ENCODE measurements at places on chromosomes 5 and 9.

- DNase-seq = no peak
These were observed 46.5 kb downstream of the ZNF474 start for GRCh38 chr5:122175852-122176251.

GRCh38 chr5:125103459-125103858, 357.0 kb upstream of the ZNF608 start:
- DNase-seq = no peak

DNA sequence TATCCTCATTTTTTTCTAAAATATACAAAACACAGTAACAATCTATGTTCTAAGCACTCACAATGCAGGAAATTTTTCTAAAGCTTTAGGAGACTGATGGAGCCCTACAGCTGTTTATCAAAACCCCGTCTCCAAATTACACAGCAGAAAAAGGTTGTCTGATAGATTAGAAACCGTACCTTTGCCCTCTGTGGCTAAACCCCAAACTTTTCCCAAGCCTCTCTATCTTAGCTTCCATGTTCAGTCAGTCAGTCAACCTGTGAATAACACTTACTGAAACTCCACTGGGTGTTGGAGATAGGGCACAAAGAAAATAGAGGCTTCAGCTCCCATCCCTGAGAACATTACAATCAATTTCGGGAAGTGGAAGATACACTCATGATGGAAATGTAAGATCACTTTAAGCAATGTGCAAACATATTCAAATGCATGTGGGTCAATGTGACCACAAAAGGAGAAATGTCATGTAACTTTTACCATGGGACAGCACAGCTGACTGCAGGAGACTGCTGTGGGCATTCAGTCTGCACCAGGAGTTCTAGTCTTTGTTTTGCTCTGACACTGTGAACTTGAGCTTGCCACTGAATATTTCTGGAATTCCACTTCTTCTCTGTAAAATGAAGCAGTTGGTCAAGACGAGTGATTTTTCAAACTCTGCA, 279.5 kb upstream of the PIK3R1 start:
- no peak for DNase-seq

DNA sequence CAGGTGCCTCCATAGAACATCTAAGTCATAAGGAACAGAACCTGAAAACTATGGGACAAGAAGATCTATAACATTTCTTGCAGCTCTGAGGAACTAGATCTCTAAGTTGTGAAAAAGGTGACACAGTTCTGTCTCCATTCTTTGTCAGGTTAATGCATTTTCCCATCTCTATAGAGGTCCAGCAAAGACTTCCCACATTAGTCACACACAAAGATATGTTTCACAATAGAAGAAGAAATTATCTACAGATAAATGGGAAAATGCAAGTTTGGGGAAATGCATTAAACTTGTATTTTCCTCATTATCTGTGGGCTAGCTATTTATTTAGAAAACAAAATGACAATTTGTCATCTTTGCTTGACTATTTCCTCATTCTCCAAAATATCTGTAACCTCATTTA, 458.6 kb upstream of the PAPPA start:
- DNase-seq = no peak

DNA sequence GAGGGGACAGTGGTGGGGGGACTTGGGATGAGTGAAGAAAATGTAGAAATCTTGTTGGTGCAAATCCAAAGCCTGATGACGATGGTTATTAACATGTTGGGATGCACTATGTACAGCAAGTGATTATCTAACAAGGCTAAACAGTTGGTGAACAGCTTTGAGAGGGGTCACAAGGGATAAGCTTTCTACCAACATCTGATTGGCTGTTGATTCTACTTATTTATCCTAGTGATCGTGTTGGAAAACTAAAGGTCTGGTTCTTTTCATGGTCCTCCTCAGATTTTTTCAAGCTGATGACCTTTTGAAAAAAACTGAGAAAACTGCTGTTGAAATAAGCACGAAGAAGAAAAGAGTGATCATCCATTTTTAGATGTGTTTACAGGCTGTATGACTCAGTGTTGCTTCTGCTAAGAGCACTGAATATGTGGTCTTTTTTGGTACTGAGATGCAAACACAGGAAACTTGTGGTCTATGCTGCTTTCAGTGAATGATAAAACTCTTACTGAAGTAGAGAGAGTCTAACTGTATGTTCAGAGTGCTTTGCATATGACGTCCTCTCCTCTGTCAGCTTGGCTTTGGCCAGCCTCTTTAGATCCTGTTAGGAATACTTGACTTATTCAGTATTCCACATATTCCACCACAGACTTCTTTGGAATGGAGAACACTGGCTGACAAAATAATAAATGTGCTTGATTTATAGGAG, 174.8 kb downstream of the SLF1 start:
- DNase-seq = no peak

GRCh38 chr9:116032683-116033440, 120.7 kb upstream of the PAPPA start:
- DNase-seq = no peak

GRCh38 chr9:114652776-114653555, 4.6 kb downstream of the TEX53 start:
- no peak for DNase-seq

DNA sequence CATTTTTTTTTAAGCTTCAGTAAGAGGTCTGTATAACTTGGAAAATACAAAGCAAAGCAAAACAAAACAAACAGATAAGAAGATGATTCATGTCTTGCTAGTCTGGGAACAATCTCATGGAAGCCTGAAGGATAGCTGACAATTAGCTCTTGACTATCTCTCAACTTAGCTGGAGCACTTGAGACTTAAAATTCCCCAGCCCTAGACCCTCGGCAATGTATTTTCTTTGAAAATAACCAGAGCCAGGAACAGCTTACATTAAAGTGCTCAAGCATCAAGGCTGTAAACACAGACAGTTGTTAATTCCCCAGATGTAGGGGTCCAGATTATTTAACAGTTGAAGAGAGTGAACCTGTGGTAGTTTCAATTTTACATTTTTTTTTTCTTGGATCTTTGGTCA, 82.9 kb downstream of the TMEM252 start:
- no peak for DNase-seq

- DNase-seq = peak; percentile 32
These were observed 49.6 kb downstream of the NSUN2 start for GRCh38 chr5:6583049-6583880.

DNA sequence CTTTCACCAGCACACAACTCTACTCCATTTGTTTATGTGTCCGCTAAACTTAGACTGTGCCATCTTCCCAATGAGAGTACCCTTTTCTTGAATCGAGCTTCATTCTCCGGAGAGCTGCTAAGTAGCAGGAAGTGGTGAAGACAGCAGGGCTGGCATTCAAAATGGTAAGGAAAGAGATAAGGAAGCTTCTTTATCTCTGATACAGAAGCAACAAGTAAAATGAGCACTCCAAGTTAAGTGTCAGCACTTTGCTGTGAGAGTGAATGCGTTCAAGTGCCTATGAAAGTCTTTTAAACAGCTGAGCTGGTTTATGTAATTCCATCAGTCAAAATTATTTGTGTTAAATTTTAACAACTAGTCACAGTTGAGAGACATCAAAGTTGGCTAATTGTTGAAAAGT, 386.8 kb upstream of the PTPRD start:
- no peak for DNase-seq

- no peak for DNase-seq
These were observed 453.3 kb upstream of the KLF4 start for GRCh38 chr9:107942856-107943255.

DNA sequence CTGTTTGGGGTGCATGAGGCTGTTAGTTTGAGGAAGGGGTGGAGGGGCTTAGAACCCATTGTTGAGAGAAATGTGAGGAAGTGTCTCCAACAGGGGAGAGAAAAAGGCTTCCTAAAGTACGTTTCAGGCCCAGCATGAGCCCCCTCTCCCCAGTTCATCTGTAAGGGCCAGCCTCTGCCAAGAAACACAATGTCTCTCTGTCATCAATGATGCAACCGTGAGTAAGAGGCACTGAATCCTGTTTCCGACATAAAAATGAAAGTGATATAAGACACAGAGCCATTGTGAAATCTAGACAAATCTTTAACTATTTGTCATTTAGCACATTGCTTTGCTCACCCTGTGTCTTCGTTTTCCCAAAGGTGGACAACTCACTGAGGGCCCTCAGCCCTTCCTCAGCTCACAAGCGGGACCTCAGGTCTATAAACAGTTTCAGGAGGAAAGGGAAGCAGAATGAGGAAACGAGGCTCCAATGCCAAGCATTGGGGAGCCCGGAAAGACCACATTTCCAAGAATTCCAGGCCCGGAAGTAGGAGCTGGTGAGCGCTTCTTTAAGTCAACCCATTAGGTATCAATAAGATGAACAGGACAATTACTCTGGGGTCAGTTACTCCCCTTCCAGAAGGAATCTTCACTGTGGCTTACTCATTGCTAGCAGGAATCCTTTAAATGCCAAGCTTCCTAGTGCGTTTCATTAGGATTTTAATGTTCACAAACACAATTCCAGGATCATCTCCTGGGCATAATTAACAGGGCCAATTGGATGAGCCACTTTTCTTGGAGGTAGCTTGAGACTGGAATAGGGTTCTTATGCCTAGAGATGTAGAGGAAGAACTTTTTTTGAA, 59.0 kb upstream of the KLF4 start:
- no peak for DNase-seq

- DNase-seq = no peak
These were observed 430.1 kb upstream of the MEF2C start for GRCh38 chr5:89313044-89313443.

DNA sequence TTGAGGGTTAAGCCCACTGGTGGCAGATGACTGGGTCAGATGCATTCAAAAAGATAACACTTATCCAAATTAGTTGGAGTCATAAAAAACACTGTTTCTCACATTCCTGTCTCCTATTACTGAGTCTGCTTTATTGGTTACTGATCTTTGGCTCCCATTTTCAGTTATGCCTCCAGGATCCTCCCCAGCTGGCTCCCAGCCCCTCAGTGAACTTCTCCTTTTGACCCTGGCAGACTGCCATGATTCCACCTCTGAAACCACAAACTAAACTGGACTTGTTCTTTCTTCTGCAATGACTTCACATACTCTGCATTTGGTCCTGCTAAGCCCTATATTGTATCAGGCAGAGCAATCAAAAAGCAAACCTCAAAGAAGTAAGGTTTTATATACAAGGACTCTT, 860.8 kb upstream of the DMAC1 start:
- DNase-seq = peak; percentile 58

- DNase-seq = no peak
These were observed 126.1 kb upstream of the PITX1 start for GRCh38 chr5:135160036-135160675.

- no peak for DNase-seq
These were observed 66.2 kb downstream of the ACTBL2 start for GRCh38 chr5:57416278-57416994.

- no peak for DNase-seq
These were observed 134.5 kb upstream of the SPEF2 start for GRCh38 chr5:35483191-35483590.

DNA sequence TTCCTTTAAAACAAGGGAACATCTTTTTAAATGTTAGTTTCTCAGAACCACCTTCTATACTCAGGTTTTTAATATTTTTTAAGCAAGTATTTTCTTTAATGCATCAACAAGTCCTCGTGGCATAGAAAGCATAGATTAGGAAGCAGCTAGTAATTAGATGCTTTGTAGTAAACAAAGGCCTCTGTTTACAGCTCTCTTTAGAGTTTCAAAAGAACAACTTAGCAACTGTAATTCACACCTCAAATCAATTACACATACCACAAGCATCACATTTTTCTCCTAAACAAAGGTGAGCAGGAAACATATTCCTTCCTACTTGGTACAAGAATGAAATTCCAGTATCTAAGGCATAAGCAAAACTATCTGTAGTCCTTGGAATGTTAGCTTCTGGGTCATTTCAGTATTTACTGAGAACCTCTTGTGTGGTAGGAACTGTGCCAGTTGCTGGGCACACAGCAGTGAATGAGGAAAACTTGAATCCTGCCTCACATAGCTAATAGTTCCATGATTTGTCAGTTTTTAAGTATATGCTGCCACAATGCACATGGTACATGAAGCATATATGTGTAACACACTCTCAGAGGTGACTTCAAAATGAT, 249.1 kb downstream of the CEMIP2 start:
- DNase-seq = no peak

- DNase-seq = no peak
These were observed 70.0 kb downstream of the OTP start for GRCh38 chr5:77568555-77568954.

- no peak for DNase-seq
These were observed 24.1 kb upstream of the OTP start for GRCh38 chr5:77662635-77663034.

DNA sequence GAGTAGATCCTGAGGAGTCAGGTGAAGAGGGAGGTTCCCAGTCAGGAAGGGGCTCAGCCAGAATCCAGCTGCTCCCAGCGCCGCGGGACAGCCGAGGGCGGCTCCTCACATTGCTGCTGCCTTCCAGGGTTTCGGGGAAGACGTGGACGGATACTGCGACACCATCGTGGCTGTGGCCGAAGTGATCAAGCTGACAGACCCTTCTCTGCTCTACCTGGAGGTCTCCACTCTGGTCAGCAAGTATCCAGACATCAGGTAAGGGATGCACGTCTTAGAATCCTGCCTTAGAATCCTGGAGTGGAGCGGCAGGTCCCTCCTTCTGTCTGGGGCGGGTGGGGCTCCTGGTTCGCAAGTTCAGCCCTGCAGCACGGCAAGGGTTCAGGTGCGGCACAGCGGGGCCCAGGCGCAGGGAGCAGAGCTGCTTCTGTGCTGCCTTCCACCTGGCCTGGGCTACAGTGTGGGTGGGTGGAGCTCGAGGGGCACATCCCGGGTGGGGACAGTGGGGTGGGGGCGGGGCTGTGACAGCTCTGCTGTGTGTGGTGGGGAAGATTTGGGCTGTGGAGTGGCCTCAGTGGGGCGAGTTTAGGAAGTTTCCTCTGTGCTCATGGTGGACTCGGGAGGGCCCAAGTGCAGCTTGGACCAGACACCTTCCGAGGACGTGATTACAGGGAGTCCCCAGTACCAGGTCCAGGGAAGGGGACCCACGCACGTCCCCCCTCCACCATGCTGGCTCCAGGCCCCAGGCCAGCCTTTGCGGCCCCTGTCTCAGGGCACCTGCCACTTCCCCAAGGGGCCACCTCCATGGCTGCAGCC, 22.8 kb downstream of the EXOC3 start:
- no peak for DNase-seq

DNA sequence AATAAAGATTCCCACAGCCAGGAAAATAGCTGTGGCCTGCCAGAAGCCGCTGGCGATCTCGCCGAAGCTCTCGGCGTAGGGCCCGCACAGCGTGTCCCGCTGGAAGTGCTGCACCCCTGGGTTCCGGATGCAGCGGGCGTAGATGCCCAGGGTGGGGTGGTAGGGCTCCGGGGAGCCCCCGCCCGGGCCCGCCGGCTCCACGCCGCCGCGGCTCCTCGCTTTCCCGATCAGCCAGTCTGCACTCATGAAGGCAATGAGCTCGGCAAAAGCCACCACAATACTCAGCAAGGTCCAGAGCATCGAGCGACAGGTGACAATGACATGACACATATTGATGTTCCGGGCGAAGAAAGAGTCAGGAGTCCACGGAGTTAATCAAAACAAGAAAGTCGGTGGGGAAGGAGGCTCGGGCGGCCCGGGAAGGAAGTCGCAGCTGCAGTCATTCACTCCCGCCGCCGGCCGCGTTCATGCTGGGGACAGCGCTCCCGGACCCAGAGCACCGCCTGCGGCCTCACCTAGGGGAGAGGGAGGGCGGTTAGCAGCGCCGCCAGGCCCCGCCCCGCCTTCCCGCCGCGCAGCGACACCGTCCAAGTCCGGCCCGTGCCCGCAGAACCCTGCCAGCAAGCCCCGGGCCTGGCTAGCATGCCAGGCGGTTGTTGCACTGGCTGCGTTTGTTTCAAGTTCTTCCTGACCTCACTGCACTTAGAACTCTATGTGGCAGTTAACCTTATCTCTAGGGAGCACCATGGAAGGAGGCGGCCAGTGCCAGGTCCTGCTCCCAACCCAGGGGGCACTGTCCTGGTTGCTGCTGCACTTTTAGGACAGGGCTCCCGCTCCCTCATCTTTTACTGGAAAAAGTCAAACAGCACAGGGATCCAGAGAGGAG, 138.4 kb downstream of the LHFPL2 start:
- DNase-seq = peak; percentile 30

Data from hypothalamus (tissue), 51 donors.